NCI-H446 treated with DMSO at 0.1 percent for 48 hours (cell line): ENCODE measurements at places on chromosomes 7 and 10.

- DNase-seq: no peak
Measured at GRCh38 chr7:134669845-134670373, 23.3 kb downstream of the BPGM start.

- no peak for DNase-seq
Measured at GRCh38 chr7:37718585-37718984, 35.0 kb downstream of the GPR141 start.

- DNase-seq: no peak
Measured at GRCh38 chr7:4665661-4666060, 16.4 kb upstream of the FOXK1 start.

- no peak for DNase-seq
Measured at GRCh38 chr7:139059905-139060304, 24.1 kb upstream of the ZC3HAV1L start.

GRCh38 chr10:60239228-60239627 lies 150.4 kb downstream of the ANK3 start:
- no peak for DNase-seq

- no peak for DNase-seq
Measured at GRCh38 chr7:55534916-55535590, 37.2 kb downstream of the VOPP1 start.

DNA sequence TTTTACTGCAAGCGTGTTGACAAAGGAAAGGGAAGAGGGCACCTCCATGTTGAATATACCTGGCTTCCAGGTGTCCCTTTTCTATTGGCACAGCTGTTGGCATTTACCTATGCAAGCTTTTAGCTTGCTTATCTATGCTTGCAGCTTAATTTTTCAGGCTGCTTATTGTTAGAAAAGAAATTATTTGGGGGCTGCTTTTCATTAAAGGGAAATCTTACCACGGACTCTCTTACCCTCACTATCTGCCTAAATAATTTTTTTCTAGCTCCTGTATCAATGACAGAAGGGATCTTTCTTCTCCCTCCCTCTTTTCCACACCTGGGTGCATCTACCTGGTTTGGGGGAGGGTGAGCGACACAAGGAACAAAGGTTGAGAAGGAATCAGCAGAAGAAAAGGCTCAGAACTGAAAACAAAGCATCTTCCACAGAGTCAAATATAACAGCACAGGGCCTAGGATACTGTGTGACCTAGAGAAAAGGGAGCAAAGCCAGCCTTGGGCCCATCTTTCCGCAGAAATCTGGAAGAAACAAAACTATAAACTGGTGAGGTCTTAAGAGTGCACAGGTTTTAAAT lies 15.2 kb upstream of the GJC3 start:
- no peak for DNase-seq

- DNase-seq: no peak
Measured at GRCh38 chr10:125203186-125203800, 42.9 kb upstream of the CTBP2 start.

DNA sequence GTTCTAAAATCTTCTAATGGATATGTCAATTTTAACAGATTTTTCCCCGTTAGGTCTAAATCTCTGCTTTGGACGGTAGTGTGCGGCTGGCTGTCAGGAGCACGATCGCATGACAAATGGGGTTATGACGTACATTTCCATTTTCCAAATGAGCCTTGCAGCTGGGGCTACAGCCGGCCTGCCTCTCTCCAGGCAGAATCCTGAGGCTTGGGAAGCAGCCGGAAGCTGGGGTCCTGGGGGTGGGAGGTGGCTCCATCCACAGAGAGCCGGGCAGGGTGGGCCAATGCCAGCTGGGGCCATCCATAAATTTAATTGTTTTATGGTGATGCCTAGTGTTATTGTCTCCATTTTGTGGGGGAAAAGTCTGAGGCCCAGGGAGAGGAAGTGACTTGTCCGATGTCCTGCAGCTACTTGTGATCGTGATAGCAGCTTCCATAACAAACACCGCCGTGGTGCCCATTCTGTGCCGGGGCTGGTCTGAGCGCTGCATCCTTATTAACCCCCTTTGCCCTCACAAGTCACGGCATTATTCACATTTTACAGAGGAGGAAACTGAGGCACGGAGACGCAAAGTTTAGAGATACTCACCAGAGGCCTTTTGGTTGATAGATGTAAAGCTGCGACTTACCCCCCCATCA lies 53.0 kb upstream of the EBF3 start:
- no peak for DNase-seq

DNA sequence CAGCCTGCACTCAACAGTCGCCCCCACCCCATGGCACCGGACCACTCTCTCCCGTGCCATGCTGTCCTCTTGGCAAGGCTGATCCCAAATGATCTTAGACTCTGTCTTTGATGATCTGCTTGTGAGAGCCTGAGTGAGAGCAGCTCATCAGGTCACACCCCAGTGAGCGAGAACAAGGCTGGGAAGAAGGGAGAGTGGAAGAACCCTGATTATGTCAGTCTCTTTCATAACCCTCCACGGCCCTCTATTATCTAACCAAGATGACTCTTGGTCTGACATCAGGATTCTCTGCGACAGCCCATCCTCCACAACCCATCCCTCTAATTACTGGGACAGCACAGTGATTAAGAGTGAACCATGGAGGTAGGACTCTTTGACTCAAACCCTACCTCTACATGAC lies 53.1 kb upstream of the C7orf33 start:
- DNase-seq: no peak

DNA sequence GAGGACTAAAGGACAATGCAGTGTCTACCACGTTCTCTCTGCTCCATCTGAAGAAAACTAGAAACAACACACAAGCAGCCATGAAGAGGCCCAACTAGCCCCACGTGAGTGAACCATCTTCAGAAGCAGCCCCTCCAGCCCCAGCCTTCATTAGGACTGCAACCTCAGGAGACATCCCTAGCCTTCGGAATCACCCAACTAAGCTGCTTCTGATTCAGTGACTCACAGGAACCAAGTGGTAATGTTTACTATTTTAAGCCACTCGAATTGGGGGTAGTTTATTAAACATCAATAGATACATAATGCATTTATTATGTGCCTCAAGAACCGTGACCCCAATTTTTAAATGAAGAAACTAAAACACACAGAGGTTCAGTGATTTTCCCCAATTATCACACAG lies 22.6 kb downstream of the ARHGAP12 start:
- DNase-seq: no peak

DNA sequence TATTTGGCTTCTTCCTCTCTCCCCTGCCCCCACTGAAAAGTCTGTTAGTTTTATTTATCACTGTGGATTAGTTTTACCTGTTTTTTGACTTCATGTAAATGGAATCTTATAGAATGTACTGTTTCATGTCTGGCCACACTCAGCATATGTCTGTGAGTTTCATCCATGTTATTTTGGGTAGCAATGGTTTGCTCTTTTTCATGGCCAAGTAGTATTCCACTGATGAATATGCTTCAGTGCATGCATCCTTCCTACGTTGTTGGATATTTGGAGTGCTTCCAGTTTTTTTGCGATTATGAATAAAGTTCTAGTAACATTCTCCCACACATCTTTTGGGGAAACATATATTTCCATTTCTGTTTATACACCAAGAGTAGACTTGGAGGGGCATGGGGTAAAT lies 19.1 kb downstream of the TCF7L2 start:
- no peak for DNase-seq
